ENCODE measurements at places on chromosomes 6 and 20.

DNA sequence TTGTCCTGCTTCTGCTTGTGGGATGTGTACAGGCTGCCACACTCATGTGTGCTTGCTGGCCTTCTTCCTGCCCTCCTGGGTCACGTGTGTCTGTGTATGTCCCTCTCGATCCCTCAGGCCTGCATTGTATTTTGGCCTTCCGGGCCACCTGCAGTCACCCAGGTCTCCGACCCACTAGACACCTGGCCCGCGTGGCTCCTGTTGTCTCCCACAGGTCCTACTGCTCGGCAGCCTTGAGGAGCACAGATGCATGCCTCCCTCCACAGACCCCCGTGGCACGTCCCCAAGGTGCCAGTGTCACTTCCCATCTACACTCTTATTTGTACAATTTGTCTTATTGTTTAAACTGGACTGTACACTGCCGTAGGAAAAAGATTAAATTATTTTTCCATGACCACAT is 43.1 kb downstream of the FOXC1 start:
- no peak for DNase-seq

DNA sequence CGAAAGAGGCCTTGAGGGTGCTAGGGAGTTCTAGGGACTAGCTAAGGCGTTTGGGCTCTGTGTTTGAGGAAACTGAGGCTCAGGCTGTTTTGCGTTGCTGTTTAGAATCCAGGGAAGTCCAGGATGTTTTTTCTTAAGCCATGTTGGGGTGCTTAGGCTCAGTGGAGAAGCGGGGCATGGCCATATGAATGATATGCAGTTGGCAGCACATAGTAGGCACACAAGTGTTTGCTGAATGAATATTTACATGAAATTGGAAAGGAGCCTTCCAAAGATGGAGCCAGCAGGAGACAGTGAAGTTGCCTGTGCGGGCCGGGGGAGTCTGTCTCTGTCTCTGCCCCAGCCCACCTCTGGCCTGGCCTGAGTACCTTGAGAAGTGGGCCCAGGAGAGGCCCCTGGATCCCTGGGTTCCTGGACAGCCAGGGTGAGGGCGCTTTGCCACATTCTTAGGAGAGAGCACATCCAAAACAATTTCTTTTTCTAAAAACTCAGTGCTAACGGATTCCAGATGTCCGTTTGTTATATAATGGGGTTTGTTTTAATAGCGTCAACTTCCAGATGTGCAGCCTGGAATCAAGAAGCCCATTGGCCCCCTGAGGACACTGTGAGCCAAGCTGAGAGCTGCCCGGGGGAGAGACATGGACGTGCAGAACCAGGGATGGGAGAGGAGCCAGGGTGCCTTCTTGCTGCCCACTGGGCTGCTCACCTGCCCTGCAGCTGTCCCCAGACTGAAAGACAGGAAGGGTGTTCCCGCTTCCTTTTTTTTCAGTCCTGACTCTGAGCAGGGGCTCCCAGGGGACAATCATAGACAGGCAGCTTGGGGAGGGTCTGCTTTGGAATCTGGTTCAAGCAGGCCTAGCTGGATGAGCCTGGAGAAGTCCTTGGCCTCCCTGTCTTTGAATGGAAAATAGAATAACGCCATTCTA is 20.1 kb upstream of the EMILIN3 start:
- DNase-seq: no peak

DNA sequence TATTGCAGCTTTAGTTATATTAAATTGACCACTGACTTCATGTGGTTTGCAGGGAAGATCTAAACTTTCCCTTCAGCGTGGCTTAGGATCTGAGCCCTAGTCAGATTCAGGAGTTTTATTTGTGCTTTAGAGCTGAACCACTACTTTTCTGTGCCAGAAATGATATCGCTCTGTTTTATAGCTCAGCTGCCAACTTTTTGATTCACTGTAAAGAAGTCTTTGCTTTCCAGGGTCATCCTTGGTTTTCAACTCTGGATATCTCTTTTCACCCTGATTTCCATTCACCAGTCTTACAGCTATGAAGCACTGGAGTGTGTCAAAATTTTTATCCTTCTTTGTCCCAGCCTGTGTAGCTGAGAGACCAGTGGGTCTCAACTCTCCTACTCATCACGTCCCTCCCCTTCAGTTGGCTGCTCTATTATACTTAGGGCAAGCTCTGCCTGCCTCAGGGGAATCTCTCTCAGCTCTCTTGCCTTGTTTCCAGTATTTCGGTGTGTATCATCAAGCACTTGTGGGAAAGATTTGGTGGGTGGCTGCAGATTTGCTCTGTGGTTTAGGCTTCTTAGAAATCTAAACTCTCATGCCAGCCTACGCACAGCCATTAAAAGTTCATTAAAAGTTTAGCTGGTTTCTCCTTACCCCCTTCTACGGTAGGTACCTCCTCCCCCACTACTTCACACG is 425.5 kb downstream of the TENT5A start:
- DNase-seq: peak; percentile 21

- DNase-seq: no peak
Observed at GRCh38 chr6:31268836-31269235, 3.1 kb downstream of the HLA-C start.

DNA sequence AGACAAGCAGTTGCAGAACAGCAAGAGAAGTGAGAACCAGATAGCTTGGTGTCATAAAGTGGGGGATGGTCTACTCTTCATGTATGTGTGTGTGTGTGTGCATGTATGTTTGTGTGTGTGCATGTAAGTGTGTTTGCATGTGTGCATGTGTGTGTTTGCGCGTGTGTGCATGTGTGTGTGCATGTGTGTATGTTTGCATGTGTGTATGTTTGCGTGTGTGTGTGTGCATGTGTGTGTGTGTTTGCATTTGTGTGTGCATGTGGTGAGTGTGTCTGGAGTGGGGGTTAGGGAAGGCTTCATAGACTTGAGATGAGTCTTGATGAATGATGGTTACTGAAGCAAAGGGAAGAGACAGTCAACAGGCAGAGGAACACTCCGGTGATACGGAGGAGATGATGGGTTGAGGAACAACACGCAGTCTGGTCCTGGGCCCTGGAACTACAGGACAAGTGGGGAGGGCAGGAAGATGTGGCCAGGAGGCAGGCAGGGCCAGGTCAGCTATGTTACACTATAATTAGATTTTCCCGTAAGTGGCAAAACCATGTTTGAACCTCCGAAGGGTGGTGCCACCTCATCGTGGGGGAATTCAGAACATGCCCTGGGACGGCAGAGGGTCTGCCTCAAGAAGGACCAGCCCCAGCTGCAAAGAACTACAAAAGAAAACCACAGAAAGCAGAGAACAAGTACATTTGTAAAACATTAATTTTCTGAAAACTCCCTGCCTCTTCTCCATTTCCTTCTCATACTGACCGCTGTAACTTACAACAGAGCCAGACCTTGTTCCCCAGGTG is 38.7 kb upstream of the PDE10A start:
- DNase-seq: no peak

- DNase-seq: peak; percentile 13
Observed at GRCh38 chr6:43779852-43780236, 9.8 kb downstream of the VEGFA start.

GRCh38 chr6:149452037-149452939 is 32.5 kb downstream of the ZC3H12D start:
- DNase-seq: no peak

- DNase-seq: no peak
Observed at GRCh38 chr20:9454791-9455190, 59.6 kb upstream of the LAMP5 start.

DNA sequence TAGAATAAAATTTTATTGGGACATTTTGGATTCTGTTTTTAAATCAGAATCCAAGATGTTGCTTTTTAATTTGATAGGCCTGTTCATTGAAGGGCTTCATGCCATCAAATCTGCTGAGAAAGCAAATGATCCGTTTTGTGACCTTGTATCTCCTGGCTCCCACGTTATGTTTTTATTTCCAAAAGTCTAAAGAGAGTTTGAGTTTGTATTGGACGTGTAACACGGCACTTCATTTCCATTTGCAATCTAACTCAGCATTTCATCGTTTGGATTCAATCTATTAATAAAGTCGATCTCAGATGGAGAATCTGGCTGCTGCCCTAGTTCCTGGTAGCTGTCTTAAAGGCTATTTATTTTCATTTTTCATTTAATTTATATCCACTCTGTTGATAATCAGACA is 17.0 kb downstream of the KIF25 start:
- DNase-seq: no peak

DNA sequence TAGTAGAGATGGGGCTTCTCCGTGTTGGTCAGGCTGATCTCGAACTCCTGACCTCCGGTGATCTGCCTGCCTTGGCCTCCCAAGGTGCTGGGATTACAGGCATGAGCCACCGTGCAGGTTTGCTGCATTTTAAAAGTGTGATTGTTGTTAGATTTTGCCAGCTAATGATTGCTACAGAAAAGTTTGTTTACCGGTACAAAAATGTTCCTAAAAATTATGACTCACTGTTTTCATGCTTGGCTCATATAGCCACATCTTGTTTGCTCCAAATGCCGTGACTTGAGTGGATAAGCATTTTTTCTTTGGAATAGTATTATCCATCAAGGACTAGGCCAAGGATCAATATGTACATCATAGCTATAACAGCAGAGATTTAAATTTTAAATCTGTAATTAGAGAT is 24.3 kb downstream of the LRRN4 start:
- no peak for DNase-seq

- DNase-seq: peak; percentile 45
Observed at GRCh38 chr20:45450097-45450818, 19.3 kb upstream of the WFDC2 start.

DNA sequence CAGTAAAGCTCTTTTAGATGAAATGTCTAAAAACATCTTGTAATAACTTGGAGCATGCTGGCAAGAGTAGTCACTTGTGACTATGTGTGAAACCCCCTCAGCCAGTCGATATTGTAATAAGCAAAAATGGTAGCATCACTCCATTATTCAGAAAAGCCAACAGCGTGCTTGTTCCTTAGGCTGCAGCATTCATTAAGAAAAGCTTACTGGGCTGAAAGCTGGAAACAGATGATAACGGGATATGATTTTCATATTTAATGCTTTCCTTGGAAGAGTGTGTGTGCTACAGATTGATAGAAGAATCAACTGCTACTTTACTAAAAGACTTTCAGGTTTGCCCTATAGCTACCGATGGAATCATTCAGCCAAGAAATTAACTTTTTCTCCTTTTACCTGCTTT is 20.3 kb downstream of the KIZ start:
- no peak for DNase-seq

GRCh38 chr6:132746048-132746447 is 11.7 kb downstream of the VNN2 start:
- DNase-seq: no peak

GRCh38 chr6:138535728-138536455 is 36.6 kb upstream of the NHSL1 start:
- DNase-seq: no peak

GRCh38 chr20:19025430-19026120 is 186.9 kb upstream of the SLC24A3 start:
- no peak for DNase-seq

DNA sequence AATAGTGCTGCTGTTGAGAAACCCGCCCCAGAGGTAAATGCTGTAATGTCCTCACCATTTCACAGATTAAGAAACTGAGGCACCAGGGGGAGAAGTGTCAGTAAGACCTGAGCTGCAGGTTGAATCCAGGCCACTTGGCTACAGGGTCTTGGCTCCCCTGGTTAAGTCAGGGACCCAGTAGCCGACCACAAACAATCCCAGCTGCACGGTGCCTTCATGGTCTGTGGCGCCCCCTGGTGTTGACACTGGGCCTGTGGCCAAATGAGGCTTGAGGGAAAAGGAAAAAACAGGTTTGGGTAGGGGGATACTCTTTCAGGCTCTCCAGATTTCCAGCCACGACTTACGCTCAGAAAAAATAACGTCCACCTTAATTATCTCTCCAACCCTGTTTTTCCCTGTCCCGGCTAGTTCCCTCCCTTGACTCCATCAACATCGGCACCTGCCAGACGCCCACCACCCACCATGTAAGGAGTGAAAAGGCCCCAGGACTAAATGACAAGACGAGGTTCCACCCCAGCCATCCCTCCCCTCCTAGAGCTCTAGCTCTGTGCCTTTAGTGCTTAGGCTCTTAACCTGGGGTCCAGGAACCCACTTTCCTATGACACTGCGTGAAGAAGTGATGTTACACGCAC is 47.7 kb upstream of the POLR1H start:
- DNase-seq: no peak

GRCh38 chr6:51996296-51996947 is 91.0 kb downstream of the PKHD1 start:
- DNase-seq: no peak

DNA sequence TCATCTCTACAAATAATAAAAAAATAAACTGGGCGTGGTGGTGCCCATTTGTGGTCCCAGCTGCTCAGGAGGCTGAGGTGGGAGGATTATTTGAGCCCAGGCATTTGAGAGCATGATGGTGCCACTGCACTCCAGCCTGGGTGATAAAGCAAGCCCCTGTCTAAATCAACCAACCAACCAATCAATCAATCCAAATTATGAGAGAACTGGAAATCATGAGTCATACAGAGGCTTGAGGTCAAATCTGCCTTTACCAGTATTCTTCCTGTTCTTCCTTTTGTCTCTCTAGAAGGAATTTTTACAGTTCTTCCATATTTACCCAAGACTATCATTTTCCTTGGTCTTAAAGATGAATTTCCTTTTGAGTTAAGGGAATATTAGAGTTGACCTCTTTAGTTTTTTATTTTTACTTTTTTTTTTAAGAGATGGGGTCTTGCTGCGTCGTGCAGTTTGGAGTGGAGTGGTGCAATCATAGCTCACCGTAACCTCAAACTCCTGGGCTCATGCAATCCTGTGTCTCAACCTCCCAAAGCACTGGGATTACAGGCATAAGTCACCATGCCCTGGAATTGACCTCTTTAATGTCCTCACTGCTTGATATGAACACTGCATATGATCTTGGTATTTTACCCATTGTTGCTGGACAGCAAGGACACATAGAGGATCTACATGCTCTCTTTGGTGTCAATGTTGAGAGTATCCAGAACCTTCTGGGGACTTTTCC is 44.1 kb upstream of the TXNDC5 start:
- DNase-seq: no peak

- DNase-seq: no peak
Observed at GRCh38 chr6:125200941-125201340, 47.4 kb downstream of the TPD52L1 start.

DNA sequence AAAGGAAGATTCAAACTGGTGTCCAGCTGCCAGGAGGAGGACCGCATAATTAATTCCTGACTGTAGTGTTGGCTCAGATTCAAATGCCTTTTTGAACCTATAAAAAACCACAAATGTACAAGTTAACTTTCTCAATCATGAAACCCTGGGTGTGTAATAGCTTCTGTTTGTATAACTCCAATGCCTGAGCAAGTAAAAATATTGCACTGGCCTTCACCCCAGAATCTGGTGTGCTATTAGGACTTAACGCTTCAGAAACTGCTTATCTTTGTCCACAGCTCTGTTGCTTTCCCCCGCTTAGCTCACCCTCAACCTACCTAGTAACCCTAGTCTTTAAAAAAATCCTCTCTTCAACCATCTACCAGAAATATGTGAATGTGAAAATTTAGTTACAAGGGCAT is 119.1 kb upstream of the MAP7 start:
- peak; percentile 94 for DNase-seq

- peak; percentile 84 for DNase-seq
Observed at GRCh38 chr6:131948692-131949619, 2.2 kb downstream of the CCN2 start.

Data from astrocyte of the spinal cord (primary cell).